Activated naive CD4-positive, alpha-beta T cell treated with anti-CD3 and anti-CD28 coated beads for 36 hours (primary cell): ENCODE measurements at places on chromosomes 11 and 22. TPM values are rescaled to one million over a fixed set of nuclear protein-coding genes. Genes with fewer than 3 reads are reported as not detected.

The TREH gene
- not detected for total RNA-seq

- H3K4me3 ChIP-seq: no peak overlapping the region
- H3K36me3 ChIP-seq: no peaks in the 10 kb centered on the region
- no peak for DNase-seq
- H3K27me3 ChIP-seq: no peaks in the 10 kb centered on the region
- peaks cover 63% of the 10 kb centered on the region for H3K4me1 ChIP-seq
Observed at GRCh38 chr11:34235189-34235588, 122.6 kb downstream of the ABTB2 start.

The SCN4B gene
- total RNA-seq: 0.07 TPM

DNA sequence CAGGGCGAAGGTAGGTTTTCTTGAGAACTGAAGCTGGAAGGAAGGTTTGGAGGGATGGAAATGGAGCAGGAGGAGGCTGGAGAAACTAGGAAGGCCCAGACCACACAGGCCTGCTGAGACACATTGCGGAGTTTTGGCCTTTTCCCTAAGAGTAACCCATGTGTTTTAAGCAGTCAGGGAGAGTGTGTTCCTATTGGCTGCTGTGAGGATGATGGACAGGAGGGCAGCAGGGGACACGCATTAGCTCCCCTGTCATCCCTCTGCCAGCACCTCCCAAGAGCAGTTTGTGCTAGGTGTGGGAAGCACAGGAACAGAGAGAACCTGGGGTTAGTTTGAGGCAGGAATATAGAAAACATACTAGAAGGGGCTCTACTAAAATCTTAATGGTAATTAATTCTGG, 842.1 kb downstream of the TBC1D22A start:
- peaks cover 14% of the 10 kb centered on the region for H3K27me3 ChIP-seq
- no peak overlapping the region for H3K27ac ChIP-seq
- H3K36me3 ChIP-seq: no peaks in the 10 kb centered on the region

The FXYD2 gene
- total RNA-seq: not detected

GRCh38 chr22:36991206-36991605, 28.0 kb downstream of the TST start:
- no peaks in the 10 kb centered on the region for H3K36me3 ChIP-seq
- no peak overlapping the region for H3K27ac ChIP-seq
- H3K4me3 ChIP-seq: no peak overlapping the region
- no peak for DNase-seq
- H3K27me3 ChIP-seq: peaks cover 15% of the 10 kb centered on the region
- H3K4me1 ChIP-seq: no peaks in the 10 kb centered on the region

DNA sequence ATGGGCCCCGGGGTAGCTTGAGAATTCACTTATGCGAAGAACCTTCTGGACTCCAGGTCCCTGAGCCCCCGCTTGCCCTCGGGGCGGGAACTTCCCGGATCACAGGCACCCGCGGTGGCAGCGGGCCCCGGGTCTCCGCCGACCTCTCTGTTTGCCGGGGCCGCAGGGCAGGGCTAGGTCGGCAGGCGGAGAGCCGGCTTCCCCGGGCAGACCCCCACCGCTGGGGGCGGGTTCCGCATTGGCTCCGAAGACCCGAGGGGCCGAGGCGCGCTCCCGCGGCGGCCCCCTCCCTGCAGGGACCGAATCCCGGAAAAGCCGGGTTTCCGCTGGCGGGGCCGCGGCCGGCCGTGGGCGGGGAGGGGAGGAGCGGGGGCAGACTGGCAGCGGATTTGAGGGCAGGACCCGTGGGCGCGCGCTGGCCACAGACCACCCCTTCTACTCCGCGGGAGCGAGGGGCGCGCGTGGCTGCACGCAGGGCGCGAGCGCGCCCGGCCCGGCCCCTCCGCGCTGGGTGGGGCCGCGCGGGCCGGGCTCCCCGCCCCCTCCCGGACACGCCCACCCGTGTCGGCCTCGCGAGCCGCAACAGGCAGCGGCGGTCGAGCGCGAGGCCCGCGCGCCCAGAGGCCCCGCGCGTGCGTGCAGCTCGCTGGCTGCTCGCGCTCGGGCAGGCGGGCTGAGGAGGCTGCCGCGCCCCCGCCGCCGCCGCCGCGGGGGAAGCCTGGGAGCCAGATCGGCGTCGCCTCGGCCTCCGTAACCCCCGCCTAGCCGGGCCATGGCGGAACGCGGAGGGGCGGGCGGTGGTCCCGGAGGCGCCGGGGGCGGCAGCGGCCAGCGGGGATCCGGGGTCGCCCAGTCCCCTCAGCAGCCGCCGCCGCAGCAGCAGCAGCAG, at the start of gene PACS1:
TSS of gene PACS1 (plus strand) at position 558 of the 889 bp plus-strand sequence. CDS start at position 773, 215 bp downstream.
- H3K4me1 ChIP-seq: peaks cover 62% of the 10 kb centered on the region
- peaks cover 49% of the 10 kb centered on the region for H3K36me3 ChIP-seq
- no peaks in the 10 kb centered on the region for H3K27me3 ChIP-seq
- peak; percentile 81 for DNase-seq
- H3K4me3 ChIP-seq: peak within 1 kb of the TSS; percentile 89
- peak within 1 kb of the TSS; percentile 97 for H3K27ac ChIP-seq

The FAM181B gene
- not detected for total RNA-seq

DNA sequence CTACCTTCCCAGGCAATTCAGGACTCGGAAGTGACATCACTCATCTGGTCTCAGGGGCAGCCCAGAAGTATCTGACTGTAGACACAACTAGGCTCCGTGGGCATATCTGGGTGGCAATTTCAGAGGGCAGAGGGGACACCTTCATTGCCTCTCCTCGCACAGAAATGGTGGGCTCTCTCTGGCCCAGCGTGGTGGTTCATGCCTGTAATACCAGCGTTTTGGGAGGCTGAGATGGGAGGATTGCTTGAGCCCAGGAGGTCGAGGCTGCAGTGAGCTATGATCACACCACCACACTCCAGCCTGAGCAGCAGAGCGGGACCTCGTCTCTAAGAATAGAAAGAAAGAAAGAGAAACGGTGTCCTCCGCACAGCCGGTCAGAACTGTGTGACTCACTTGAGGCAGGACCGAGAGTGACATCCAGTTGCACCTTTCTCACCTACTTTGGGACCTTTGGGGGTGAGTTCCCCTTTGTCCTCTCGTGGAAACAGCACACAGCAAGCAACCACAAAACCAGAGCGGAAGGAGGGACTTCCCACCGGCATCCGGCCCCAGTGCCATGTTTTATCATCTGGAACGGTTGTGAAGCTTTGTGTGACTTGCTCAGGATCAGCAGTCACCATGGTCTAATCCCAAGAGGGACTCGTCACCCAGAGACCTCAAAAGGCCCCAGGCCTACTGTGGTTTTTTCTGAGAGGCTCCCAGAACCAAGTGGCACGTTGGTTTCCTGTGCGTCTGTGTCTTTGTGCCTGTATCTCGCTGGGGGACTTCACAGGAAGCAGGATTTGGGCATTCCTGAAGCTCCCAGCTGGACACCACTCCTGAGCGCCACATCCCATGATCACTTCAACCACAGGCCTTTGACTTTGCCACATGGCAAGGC, 38.4 kb upstream of the EMID1 start:
- H3K4me3 ChIP-seq: no peak overlapping the region
- peak overlapping the region; percentile 61 for H3K27ac ChIP-seq
- H3K4me1 ChIP-seq: peaks cover 17% of the 10 kb centered on the region
- H3K36me3 ChIP-seq: no peaks in the 10 kb centered on the region

The SLC17A6 gene
- total RNA-seq: not detected

DNA sequence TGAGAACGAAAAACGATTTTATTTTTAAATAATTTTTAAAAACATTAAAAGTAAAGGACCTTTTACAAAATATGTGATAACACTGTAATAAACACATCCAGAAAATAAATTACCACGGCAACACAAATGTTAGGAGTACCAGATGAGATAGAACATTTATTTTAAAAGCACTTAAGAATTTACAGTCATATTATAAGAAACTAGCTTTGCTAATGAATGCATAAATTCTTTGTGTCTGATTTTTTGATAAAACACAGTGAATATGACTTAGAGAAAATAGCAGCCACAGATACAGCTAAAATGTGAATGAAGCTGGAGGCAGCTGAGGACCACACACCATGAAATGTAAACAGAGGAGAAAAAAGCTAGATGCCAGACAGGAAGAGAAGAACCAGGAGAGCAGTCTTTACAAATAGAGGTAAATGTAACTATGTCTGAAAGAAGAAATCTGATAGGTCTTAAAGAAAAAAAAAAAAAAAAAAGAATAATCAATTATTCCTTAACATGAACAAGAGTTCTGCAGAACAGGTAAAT, 14.6 kb downstream of the CCDC34 start:
- DNase-seq: no peak
- H3K27ac ChIP-seq: no peak overlapping the region
- H3K4me1 ChIP-seq: no peaks in the 10 kb centered on the region
- no peaks in the 10 kb centered on the region for H3K27me3 ChIP-seq
- H3K36me3 ChIP-seq: peaks cover 13% of the 10 kb centered on the region
- no peak overlapping the region for H3K4me3 ChIP-seq

The SPON1 gene
- total RNA-seq: 0.24 TPM

- H3K4me3 ChIP-seq: peak overlapping the region; percentile 83
- peaks cover 10% of the 10 kb centered on the region for H3K36me3 ChIP-seq
- peaks cover 43% of the 10 kb centered on the region for H3K4me1 ChIP-seq
- DNase-seq: peak; percentile 64
- no peaks in the 10 kb centered on the region for H3K27me3 ChIP-seq
Observed at GRCh38 chr11:65576867-65577755, 1.3 kb downstream of the EHBP1L1 start.

- H3K27me3 ChIP-seq: no peaks in the 10 kb centered on the region
- DNase-seq: no peak
- H3K27ac ChIP-seq: no peak overlapping the region
- H3K36me3 ChIP-seq: no peaks in the 10 kb centered on the region
- no peak overlapping the region for H3K4me3 ChIP-seq
- no peaks in the 10 kb centered on the region for H3K4me1 ChIP-seq
Observed at GRCh38 chr11:94826415-94826814, 58.3 kb downstream of the AMOTL1 start.

- H3K36me3 ChIP-seq: no peaks in the 10 kb centered on the region
- peak; percentile 35 for DNase-seq
- no peak overlapping the region for H3K27ac ChIP-seq
Observed at GRCh38 chr11:66880496-66881450, 23.9 kb downstream of the LRFN4 start.
